Panc1 (cell line): ENCODE measurements at places on chromosomes 16 and 17. TPM values are rescaled to one million over a fixed set of nuclear protein-coding genes. Genes with fewer than 3 reads are reported as not detected.
A peak's percentile ranks its signal among the peaks of the same experiment; 100 is the strongest.

The NRN1L gene
- total RNA-seq = 1.1 TPM

The TMEM170A gene
- total RNA-seq = 19.0 TPM

DNA sequence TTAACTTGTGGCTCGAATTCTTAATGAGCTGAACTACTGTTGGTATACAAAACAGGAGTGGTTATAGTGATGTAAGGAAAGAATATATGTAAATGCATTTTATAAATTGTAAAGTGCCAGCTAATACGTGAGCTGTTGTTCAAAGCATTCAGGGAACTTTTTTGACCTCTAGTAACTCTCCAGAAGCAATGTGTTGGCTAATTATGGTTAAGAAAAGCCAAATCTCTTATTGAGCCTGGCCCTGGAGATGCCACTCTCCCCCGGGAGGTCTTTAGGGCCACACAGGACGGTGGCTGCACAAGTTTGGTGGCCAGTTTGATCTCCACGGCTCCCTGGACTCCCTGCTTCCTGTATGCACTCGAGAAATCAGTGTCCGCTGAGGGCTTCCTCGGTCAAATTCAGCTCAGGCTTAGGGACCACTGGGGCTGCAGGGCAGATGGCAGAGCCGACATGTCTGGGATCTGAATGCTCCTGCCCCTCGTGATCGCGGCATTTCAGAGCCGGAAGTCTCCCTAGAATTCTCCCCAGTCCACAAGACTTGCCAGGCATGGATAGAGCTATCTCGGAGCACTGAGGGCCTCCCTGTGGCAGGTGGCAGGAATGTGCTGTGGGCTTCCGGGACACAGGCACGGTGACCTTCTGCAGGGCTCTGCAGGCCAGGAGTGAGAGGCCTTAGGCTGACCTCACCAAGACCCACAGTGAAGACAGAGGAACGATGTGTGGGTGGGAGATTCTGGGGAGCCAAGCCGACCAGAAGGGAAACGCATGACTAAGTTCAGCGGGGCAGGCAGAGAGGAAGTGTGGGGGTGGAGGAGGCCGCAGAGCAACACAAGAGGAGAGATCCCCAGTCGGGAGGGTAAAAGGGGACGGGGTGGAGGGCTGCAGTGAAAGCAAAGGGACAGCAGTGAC lies 18.6 kb upstream of the PITPNM3 start:
- DNase-seq = no peak
- no peak overlapping the region for H3K27ac ChIP-seq
- H3K27me3 ChIP-seq = no peaks in the 10 kb centered on the region
- H3K4me1 ChIP-seq = no peaks in the 10 kb centered on the region

DNA sequence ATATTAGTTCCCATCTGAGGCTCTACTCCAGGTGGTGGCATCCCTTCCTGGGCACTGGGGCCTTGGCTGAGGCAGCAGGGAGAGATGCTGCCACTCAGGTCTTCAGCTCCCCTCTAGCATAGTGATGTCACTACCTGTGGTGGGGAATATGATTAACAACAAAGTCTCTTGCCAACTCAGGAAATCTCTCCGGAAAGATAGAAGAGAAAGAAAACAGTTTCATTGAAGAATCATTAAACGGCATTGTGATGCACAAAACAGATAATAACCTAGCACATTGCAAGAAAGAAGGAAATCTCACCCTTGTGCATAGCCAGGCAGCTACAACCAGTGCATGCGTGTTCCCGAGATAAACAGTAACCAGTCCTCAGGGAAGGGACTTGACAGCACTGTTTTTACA lies 12.2 kb upstream of the ZNF267 start:
- no peaks in the 10 kb centered on the region for H3K4me1 ChIP-seq
- no peaks in the 10 kb centered on the region for H3K36me3 ChIP-seq
- no peak overlapping the region for H3K27ac ChIP-seq
- H3K4me3 ChIP-seq = no peak overlapping the region
- DNase-seq = no peak

The IGFALS gene
- 0.10 TPM for total RNA-seq

- no peak overlapping the region for H3K4me3 ChIP-seq
- no peak overlapping the region for H3K27ac ChIP-seq
- no peaks in the 10 kb centered on the region; the same call in 1 of the 2 replicates for H3K4me1 ChIP-seq
- peaks cover 12% of the 10 kb centered on the region for H3K27me3 ChIP-seq
- H3K36me3 ChIP-seq = no peaks in the 10 kb centered on the region
These were observed 1.4 kb upstream of the HS3ST3B1 start for GRCh38 chr17:14299280-14300141.

DNA sequence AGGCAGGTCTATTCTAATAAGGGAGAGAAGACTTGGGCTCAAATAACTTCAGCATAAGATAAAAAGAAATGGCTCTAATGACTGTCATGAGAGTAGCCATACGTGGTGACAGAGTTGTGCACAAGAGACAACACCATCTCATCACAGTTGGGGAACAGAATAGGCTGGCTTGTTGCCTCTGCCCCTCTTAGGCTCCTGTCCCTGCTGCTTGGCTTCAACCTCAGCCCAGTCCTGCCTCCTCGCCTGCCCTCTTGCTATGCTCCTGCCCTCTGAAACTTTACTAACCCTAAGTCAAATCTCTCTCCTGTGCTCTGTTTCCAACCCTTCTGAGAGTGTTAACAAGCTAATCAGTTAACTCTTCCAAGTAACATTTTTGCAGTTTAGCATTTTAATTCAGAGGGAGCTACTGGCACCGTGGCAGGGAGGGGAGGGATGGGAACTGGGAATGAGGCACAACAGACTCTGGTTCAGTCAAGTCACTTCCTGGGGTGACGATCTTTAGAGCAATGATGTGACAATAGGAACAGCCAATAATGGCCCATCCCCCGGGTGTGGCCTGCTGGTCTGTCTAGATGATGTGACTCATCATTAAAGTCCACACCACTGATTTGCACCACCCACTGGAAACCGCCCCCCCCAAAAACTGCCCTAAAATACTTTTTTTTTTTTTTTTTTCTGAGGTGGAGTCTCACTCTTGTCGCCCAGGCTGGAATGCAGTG lies 35.5 kb downstream of the DNAH17 start:
- no peaks in the 10 kb centered on the region for H3K36me3 ChIP-seq
- H3K27ac ChIP-seq = no peak overlapping the region
- H3K4me1 ChIP-seq = no peaks in the 10 kb centered on the region
- no peak for DNase-seq
- H3K4me3 ChIP-seq = no peak overlapping the region

DNA sequence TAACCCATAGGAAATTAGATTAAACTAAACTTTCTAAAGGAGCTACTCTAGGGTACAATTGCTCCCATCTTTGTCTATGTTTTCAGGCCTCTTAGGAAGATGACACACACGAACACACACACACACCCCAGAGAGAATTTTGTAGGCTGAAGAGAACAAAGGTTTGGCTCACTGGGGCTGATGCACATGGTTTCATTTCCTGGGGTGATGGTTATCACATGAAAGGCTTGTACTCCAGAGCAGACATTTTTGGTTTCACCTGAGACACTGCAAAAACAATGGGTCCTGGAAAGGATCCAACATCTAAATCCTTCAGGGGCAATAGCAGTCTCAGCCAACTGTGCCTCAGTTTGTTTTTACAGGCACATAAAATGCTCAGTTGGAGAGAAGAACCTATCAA lies 62.8 kb downstream of the GRB7 start:
- no peaks in the 10 kb centered on the region for H3K4me1 ChIP-seq
- DNase-seq = no peak
- no peak overlapping the region for H3K4me3 ChIP-seq
- H3K27ac ChIP-seq = no peak overlapping the region

GRCh38 chr16:13997526-13997925 lies 73.6 kb upstream of the MRTFB start:
- DNase-seq = no peak
- H3K4me1 ChIP-seq = peaks cover 7% of the 10 kb centered on the region; the same call in 1 of the 2 replicates
- no peaks in the 10 kb centered on the region for H3K36me3 ChIP-seq
- no peak overlapping the region for H3K4me3 ChIP-seq
- H3K27me3 ChIP-seq = no peaks in the 10 kb centered on the region
- no peak overlapping the region for H3K27ac ChIP-seq

The FUS gene
- 441 TPM for total RNA-seq

DNA sequence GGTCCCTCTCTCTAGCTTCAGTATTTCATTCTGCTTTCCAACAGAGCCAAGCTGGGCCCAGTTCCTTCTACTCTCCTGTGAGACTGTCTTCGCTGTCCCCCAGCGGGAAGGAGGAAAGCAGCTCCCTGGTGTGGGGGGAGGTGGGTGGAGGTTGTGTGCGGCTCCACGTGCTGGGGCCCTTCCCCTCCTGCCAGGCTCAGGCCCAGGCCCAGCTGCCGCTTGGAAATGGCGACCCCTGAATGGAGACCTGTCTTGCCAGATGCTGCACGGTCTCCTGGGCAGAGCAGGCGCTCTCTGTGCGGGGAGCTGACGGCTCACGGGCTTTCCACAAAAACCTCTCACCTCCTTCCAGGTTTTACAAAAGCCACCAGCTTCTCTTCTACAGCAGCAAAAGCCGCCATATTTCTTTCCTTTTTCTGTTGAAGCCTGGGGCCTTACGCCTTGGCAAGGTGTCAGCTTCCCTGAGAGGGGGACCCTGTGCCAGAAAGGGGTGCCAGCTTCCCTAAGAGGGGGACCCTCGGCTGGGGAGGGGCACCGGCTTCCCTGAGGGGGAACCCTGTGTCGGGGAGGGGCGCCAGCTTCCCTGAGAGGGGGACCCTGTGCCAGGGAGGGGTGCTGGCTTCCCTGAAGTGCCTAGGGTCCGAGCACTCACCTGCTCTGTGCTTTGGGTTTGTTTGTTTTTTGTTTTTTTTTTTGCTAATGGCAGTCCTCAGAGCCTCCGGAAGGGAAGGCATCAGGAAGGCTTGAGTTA lies 47.5 kb downstream of the ZNF778 start:
- H3K36me3 ChIP-seq = no peaks in the 10 kb centered on the region
- H3K27ac ChIP-seq = peak overlapping the region; percentile 57; the same call in 1 of the 2 replicates
- DNase-seq = no peak
- H3K4me1 ChIP-seq = peaks cover 27% of the 10 kb centered on the region
- H3K27me3 ChIP-seq = no peaks in the 10 kb centered on the region

The ZSWIM7 gene
- total RNA-seq = 17.5 TPM
